CD4-positive, alpha-beta T cell treated with Interleukin-15 for 1 hour (primary cell): ENCODE measurements at places on chromosomes 3 and 15.
A peak's percentile ranks its signal among the peaks of the same experiment; 100 is the strongest.

DNA sequence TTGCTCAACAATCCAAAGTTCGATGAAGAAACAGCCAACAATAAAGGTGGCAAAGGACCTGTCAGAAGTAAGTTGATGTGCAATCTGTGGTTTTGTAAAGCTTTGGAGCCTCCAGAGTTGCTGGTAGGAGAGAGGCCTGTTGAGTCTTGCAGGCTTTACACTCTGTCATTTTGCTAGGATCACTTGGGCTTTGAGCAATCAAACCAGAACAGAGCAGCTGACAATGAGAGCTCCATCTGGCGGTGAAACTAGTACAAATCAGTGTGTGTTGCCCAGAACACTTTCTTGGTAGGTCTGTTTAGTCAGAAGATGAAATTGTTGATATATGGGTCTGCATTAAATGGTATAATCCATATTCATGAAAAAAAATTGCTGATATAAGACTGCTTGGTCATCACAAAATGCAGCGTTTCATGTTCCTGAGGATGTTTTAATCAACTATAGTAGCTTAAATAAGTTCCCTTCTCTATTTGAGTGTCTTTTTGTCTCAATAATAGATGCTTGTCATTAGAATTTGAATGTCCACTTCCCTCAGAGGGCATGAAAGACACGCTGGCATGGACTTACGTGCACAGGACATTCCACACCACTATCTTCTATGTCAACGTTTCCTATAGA, 25.7 kb downstream of the TMOD2 start:
- peak; percentile 62 for DNase-seq

DNA sequence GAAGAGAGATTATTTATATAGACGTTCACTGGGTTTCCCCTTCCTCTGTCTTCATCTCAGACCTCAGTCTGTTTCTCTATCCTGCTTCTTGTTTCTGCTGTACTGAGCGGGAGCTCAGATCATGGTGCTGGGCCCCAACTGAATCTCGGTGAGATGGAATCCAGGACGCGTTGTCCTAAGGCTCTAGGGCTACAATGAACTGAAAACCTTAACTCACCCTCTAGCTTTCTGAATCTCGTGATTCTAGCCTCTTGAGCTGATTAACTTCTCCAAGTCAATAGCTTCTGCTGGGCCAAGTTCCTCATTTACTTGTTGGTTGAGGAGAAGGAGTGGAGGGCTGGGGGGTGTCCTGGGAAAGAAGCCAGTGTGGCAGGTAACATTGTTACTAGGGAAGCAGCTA, 32.7 kb upstream of the MAP3K13 start:
- no peak for DNase-seq

GRCh38 chr15:31586841-31587240, 260.2 kb downstream of the KLF13 start:
- no peak for DNase-seq

GRCh38 chr15:32864051-32864450, 146.2 kb downstream of the GREM1 start:
- no peak for DNase-seq

DNA sequence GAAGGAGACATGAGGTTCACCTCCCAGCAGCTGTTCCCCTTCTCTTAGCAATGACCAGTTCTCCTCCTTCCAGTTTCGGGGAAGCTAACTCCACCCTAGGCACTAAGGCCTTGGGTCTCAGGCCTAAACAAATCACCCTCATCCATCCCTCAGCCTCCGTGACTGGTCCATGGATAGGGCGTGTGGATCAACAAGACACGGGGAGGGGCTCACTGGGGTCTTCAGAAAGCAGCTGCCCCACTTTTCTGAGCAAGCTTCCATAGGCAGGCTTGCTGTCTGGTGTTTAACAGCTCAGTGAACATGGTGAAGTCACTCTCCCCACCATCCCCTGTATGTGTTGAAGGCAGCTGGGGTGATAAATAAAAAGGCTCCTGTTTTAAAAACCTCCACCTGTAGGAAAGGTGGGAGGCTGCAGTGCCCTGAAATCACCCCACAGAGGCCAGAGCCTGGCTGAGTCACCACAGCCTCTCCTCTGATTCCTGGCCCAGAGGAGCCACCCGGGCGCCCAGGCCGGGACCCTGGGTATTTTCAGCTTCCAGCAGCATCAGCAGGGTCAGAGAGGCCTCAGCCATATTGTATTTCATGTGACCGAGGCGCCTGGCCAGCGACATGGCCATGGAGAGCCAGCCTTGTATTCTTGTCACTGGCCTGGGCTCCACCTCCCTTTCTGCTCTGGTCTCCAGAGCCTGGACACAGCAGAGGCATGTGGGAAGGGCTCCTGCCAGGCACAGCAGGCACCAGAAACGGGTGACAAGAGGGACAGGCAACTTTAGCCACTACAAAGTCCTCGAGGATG, 60.3 kb upstream of the HERC1 start:
- no peak for DNase-seq

DNA sequence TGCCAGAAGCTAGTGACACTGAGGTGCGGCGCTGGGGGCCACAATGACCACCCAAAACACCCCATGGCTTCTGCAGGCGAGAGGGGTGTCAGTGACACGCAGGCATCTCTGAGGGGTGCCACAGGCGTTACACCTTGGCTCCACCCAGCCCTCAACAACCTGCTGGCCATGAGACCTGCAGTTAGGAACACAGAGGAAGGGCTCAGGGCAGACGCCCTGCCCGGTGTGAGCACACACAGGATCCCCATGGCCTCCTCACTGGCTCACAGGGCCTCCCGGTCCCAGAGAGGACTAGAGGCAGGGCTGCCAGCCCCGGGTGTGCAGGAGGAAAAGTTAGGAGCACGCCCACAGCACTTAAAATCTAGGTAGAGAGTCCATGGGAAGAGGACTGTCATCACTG, 35.1 kb downstream of the CYFIP1 start:
- DNase-seq: no peak

DNA sequence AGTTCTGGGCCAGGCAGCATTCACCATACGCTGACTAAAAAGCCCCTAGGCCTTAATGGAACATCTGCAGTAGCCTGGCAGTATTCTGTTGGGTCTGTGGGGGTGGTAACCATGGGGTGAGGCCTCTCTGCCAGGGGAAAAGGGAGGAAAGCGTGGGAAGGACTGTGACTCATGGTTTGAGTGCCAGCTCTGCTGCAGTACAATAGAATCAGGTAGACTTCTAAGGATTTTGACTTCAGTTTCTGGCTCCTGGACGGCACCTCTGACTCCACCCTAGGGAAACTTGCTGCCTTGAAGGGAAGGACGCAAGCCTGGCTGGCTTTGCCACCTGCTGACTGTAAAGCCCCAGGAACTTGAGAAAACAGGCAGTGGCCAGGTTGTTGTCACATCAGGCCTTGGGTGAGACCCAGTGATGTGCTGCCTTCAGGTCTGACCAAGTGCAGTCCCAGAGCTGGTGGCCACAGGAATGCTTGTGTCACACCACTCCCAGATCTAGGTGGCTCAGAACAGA, 148.6 kb downstream of the SUCNR1 start:
- DNase-seq: no peak

GRCh38 chr15:28080386-28080785, 18.7 kb downstream of the OCA2 start:
- DNase-seq: no peak

GRCh38 chr15:98668566-98669308, 20.4 kb downstream of the IGF1R start:
- DNase-seq: no peak

DNA sequence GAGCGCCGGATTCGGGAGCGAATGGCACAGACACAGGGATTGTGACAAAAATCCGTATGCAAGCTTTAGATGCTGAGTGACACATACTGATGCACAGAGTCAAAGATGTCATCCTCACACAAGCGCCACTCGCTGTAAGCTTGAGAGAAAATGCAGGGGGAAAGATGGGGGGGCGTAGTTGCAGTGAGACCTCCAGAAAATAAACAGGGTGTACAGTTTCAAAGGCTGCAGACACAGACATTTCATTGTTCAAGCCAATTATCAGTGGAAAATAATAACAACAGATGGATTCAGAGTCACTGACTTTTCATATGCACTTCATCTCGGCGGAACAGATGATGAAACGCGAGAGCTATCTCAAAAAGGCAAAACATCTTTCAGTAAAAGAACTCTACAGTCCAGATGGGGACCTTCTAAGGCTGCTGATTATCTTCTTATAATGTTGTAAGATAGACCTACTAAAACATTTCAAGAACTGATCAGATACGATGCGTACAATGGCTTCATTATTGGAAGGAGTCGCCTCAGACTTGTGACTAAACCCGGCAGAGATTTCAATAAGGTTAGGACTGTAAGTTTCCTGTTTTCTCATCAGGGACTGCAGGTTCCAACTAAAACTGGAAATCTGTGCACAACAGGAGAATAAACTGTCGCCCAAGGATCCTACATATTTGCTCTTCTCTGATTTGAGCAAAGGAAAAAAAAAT, 275.4 kb downstream of the FOXP1 start:
- DNase-seq: no peak

GRCh38 chr3:139571711-139572110, 32.2 kb upstream of the RBP1 start:
- DNase-seq: no peak

- no peak for DNase-seq
Observed at GRCh38 chr3:68935778-68936177, 3.4 kb upstream of the TAFA4 start.

DNA sequence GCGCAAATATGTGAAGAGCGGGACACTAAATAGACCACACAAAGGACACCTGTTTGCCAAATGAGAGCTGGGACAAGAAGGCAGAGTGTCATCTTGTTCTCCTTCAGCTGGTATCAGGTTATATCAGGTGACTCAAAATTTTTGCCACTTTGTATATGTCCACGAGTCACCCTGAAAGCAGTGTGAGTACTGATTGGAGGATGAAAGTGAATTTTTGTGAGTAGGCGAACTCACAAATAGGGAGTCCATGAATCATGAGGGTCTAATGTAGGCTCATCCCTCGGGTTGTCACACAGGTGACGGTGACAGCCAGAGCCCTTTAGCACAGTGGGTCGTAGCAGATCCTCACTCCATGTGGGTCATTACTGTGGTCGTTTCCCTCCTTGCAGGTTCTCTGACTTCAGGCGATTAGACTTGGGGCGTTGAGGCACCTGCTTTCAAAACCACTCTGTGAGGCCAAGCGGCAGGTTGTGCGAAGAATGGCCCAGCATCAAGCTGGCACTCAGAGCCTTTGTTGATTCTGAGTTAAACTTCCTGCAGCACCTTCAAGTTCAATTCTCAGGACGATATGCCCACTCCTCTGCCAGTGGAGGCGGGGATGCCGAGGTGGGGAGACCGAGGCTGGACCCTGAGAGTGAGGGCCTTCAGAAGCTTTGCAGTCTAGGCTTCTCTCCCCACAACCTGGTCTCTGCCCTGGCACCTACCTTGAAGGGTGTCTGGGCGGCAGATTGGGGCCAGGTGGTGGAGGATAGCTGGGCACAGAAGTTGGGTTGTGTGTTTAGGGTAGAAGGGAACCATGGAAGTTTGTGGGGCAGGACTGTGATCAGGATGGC, 173.8 kb downstream of the SMAD6 start:
- DNase-seq: no peak

GRCh38 chr3:60854791-60855190, 396.5 kb downstream of the FHIT start:
- DNase-seq: no peak

- no peak for DNase-seq
Observed at GRCh38 chr3:140186421-140186920, 251.5 kb downstream of the CLSTN2 start.

GRCh38 chr15:99413955-99414754, 151.6 kb upstream of the MEF2A start:
- no peak for DNase-seq

- DNase-seq: no peak
Observed at GRCh38 chr3:134279466-134279865, 28.8 kb upstream of the RYK start.

- DNase-seq: no peak
Observed at GRCh38 chr15:71275098-71275497, 159.8 kb downstream of the THSD4 start.

DNA sequence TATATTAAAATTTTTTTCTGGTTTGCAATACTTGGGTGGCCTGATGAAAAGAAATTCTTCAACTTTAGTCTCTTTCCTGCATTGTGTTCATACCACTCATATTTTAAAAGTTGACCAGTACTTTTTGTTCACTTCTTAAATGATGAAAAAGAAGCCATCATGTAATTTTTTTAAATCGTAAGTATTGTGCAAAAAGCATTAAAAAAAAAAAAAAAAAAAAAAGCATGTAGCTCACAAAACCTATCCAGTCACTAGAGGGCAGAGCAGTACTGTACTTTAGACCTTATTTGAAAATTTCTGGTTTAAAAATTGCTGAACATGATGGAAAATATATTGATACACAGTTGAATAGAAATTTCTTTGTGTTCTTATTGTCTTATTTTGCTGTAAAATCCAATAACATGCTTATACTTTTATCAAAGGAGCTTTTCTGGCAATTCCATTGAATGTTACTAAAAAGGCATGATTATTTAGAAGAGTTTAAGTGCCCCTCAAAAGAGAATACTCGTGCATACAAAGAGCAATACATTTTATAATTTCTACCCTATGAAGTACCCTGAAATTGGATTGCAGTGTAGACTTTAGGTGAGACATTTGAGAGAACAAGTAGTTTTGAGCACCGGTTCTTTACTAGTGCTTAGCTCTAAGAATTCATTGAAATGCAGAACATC, 137.7 kb downstream of the BBX start:
- no peak for DNase-seq

- no peak for DNase-seq
Observed at GRCh38 chr15:86229936-86230335, 150.3 kb downstream of the AGBL1 start.

DNA sequence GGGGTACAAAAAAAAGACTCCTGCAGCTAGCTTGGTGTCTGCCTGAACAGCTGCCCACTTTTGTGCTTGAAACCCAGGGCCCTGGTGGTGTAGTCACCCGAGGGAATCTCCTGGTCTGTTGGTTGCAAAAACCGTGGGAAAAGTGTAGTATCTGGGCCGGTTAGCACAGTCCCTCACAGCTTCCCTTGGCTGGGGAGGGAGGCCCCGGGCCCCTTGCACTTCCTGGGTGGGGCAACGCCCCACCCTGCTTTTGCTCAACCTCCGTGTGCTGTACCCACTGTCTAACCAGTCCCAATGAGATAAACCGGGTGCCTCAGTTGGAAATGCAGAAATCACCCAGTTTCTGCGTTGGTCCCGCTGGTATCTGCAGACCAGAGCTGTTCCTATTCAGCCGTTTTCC, 211.7 kb upstream of the ZPLD1 start:
- DNase-seq: peak; percentile 38

DNA sequence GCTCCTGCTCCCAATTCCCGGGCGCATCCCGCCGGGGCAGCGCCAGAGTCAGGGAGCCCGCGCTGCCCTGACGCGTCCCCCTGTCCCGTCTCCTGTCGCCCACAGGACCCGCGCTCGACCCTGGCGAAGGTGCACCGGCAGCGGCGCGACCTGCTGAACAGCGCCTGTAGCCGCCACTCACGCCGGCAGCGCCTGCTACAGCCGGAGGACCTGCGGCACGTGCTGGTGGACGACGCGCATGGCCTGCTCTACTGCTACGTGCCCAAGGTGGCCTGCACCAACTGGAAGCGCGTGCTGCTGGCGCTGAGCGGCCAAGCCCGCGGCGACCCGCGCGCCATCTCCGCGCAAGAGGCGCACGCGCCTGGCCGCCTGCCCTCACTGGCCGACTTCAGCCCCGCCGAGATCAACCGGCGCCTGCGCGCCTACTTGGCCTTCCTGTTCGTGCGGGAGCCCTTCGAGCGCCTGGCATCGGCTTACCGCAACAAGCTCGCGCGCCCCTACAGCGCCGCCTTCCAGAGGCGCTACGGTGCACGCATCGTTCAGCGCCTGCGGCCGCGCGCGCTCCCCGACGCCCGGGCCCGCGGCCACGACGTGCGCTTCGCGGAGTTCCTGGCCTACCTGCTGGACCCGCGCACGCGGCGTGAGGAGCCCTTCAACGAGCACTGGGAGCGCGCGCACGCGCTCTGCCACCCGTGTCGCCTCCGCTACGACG, 16.9 kb downstream of the C3orf22 start:
- DNase-seq: peak; percentile 12
